NCI-H1092 (cell line): ENCODE measurements at places on chromosomes 3 and 15.

DNA sequence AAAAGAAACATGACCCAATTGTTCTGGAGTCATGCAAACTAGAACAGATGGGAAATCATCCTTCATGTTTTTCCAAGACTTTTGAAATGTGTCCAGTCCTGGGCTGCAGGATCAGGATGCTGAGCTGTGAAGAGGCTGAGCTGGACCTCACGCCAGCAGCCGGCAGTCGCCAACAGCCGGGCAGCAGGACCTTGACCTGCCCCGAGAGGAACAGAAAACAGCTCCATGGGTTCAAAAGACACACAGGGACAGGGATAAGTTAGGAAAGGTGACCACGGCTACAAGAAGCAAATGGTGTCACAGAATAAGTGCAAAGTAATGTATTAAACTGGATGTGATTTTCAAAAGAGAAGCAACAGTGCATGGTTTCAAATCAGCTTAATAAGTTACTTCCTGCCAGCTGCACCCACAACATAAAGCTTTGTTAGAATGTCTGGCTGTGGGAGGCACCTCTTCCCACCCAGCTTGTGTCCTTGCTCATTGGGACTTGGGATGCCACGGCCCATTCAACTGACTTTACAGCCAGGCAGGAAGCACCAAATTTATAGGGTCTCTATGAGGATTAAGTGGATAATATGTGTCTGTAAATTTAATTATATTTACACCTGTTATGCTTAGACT, 266.4 kb downstream of the GABRG3 start:
- DNase-seq = no peak

DNA sequence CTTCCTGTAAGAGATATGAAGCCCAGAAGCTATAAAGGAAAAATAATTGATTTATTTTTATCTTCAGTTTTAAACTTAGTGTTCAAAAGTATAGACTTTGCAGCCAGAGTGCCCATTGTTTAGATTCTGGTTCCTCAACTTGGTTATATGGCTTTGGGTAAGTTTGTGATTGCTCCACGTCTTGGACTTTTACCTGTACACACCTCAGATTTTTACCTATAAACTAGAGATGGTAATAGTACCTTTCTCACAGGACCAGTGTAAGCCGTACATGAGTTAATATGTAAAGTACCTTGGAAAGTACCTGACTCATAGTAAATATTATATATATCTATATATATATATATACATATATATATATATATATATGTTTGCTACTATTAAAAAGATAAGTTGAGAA, 283.8 kb downstream of the RAP2B start:
- no peak for DNase-seq

GRCh38 chr3:113736548-113737089, 9.4 kb downstream of the NAA50 start:
- no peak for DNase-seq

DNA sequence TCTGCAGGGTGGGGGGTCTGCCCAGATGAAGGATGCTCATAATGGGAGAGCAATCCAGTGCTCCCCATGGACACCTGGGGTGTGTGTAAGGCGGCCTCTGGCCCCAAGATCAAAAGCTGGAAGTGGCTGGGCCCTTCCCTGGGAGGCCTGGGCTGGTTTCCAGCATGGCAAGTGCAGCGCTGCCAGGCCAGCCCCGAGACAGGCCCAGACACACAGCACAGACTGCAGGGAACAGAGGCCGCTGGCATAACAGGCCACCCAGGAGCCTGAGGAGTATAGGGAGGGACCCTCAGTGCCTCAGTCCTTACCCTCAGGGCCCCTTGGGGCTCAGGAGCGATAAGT, 10.0 kb downstream of the ITPKA start:
- no peak for DNase-seq

GRCh38 chr15:99247062-99247461, 2.3 kb downstream of the TTC23 start:
- no peak for DNase-seq

DNA sequence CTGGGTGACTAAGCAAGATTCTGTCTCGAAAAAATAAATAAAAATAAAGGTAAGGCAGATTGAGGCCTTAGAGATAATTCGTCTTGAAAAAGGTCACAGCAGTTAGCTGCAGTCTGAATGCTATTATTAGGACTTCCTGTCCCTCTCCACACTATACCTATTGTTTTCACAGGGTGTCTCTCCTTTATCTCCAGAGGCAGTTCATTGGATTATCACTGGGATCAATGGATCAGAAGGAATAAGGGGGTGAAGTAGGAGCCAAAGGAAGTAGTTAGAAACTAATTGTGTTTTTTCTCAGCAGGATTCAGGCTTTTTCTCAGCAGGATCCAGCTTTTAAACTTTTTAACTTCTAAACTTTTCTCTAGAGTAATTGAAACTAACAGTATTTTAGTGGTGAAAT, 326.9 kb downstream of the IL5RA start:
- no peak for DNase-seq

DNA sequence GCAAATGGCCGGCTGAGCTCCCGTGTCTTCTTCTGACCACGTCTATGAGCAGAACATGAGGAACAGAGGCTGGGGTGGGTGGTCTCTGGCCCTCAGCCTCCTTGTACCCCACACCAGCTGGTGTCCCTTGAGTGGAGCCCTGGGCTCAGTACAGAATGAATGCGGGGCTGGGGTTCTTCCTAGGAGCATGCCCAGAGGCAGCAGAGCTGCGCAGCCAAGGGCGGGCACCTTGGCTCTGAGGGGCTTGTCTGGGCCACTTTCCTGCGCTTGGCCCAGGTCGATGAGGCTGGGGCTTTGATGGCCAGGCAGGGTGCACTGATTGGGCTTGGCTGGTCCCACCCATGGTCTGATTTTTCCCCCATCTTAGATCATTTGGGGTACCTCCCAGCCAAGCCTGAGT, 6.4 kb downstream of the SCN5A start:
- DNase-seq = no peak

- no peak for DNase-seq
Observed at GRCh38 chr15:31399544-31400171, 73.0 kb downstream of the KLF13 start.

GRCh38 chr3:115996420-115997108, 373.3 kb downstream of the GAP43 start:
- DNase-seq = no peak

GRCh38 chr3:184016169-184016570, 1.5 kb downstream of the ABCC5 start:
- DNase-seq = no peak

- no peak for DNase-seq
Observed at GRCh38 chr3:134373271-134374104, 759 bp downstream of the AMOTL2 start.

DNA sequence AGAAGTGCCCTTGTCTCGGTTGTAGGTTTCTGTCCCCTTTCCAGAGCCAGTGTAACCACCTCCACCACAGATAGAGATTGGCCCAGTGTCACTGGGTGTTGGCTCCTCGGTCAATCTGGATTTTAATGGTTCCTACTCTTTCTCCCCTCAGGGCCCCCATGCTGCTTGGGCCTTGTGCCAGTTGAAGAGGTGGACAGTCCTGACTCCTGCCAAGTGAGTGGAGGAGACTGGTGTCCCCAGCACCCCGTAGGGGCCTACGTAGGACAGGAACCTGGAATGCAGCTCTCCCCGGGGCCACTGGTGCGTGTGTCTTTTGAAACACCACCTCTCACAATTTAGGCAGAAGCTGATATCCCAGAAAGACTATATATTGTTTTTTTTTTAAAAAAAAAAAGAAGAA, 75.2 kb downstream of the BOC start:
- no peak for DNase-seq

- no peak for DNase-seq
Observed at GRCh38 chr15:81279621-81280485, 44.1 kb downstream of the STARD5 start.

GRCh38 chr15:81752546-81752942, 293.3 kb downstream of the MEX3B start:
- peak; percentile 89 for DNase-seq

GRCh38 chr15:83398626-83399025, 48.5 kb upstream of the SH3GL3 start:
- no peak for DNase-seq

GRCh38 chr15:90358124-90359033, 6.3 kb downstream of the ZNF774 start:
- no peak for DNase-seq

DNA sequence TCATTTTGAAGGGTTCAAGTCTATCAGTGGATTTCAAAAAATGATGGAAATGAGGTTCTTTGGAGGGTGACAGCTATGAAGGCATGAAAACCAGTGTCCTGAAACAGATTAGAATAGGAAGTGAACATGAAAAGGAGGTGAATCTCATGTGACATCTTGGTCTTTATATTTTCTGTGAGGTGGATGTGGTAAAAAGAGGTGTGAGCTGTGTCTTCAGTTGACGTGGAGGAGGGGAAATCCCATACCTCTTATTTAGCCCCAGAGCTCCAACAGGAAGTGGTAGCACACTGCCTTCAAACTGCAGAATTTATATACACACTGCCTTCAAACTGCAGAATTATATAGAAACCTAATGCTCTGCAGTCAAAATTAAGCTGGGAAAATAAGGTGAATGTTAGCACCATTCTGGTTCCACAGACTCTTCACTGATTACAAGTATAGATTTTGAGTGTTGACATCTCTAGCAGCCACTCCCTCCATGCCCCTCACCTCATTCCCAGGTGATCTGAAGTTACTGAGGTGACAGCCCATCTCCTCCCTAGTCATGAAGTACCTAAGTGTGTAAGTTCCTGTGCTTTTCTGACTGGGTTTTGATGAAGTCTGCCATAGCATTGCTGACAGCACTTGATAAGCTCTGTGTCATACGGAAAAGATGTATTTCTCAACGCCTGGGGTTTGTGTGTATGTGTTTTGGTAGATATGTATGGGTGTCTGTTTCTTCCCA, 2.7 kb downstream of the RAB8B start:
- DNase-seq = no peak

DNA sequence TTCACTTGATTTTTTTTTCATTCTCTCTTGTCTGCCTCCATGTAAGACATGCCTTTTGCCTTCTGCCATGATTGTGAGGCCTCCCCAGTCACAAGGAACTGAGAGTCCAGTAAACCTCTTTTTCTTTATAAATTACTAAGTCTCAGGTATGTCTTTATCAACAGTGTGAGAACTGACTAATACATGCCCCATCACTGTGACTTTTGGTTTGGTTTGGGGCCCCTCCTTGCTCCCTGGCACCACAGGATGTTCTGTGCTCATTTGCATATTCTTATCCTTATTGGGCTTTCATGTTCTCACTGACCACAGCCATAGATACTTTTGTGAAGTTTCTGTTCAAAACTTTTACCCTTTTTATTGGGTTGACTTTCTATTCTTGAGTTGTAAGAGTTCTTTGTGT, 3.8 kb upstream of the PRR20G start:
- DNase-seq = no peak
